ENCODE measurements at places on chromosomes 11 and 22. TPM values are rescaled to one million over a fixed set of nuclear protein-coding genes. Genes with fewer than 3 reads are reported as not detected.

The NPAS4 gene
- total RNA-seq, result 1.5 TPM

The PGA5 gene
- total RNA-seq, result not detected

The TECTA gene
- 0.92 TPM for total RNA-seq

The C11orf42 gene
- total RNA-seq, result not detected

The SCN2B gene
- 0.69 TPM for total RNA-seq

The PYGM gene
- total RNA-seq, result 14.3 TPM

The TSSK2 gene
- not detected for total RNA-seq

The KRTAP5-10 gene
- total RNA-seq, result not detected

The SERPIND1 gene
- 0.58 TPM for total RNA-seq

The RIMBP3C gene
- 0.26 TPM for total RNA-seq

The LYVE1 gene
- total RNA-seq, result 19.7 TPM

The P2RX6 gene
- total RNA-seq, result 2.4 TPM

The PRAME gene
- 1.5 TPM for total RNA-seq

The NXPE2 gene
- not detected for total RNA-seq

The MYEOV gene
- 0.72 TPM for total RNA-seq

The CATSPER1 gene
- total RNA-seq, result 0.92 TPM

The OR8D1 gene
- total RNA-seq, result not detected

The HPX gene
- 5.2 TPM for total RNA-seq

The FAM180B gene
- total RNA-seq, result 0.14 TPM

The PSMD13 gene
- 78.5 TPM for total RNA-seq

The PICALM gene
- total RNA-seq, result 205 TPM

The C11orf91 gene
- 0.26 TPM for total RNA-seq

The MS4A6A gene
- total RNA-seq, result 95.1 TPM

The IGSF22 gene
- 4.9 TPM for total RNA-seq

The DERL3 gene
- 6.2 TPM for total RNA-seq

The OR5P2 gene
- total RNA-seq, result not detected

The PRRG4 gene
- 12.7 TPM for total RNA-seq

The C11orf86 gene
- total RNA-seq, result not detected

The RAC2 gene
- 46.4 TPM for total RNA-seq

The GRIK4 gene
- 2.9 TPM for total RNA-seq

The POLA2 gene
- total RNA-seq, result 8.7 TPM

The PNPLA3 gene
- total RNA-seq, result 11.4 TPM

The PAAF1 gene
- total RNA-seq, result 19.5 TPM
